Activated T-helper 17 cell treated with anti-CD3 and anti-CD28 coated beads, Interleukin-2, amount 50 U/mL, for 72 hours (primary cell): ENCODE measurements at places on chromosomes 6 and 20. TPM values are rescaled to one million over a fixed set of nuclear protein-coding genes. Genes with fewer than 3 reads are reported as not detected.

The RBM39 gene
- 359 TPM for total RNA-seq

The BPIFB3 gene
- not detected for total RNA-seq

The LY86 gene
- total RNA-seq: not detected

The HS3ST5 gene
- total RNA-seq: not detected

The OPRM1 gene
- total RNA-seq: not detected

The FAM83C gene
- total RNA-seq: not detected

The VNN1 gene
- total RNA-seq: not detected

The ZNF831 gene
- 17.8 TPM for total RNA-seq

The FAM110A gene
- 20.8 TPM for total RNA-seq

The DSP gene
- not detected for total RNA-seq
